Activated T-cell treated with anti-CD3 and anti-CD28 coated beads, Interleukin-2, amount 50 U/mL, for 4 hours (primary cell): ENCODE measurements at places on chromosomes 7 and 10. TPM values are rescaled to one million over a fixed set of nuclear protein-coding genes. Genes with fewer than 3 reads are reported as not detected.

The FLNC gene
- total RNA-seq, result 0.16 TPM

The MMP21 gene
- not detected for total RNA-seq

The MRC1 gene
- total RNA-seq, result 0.16 TPM

The ELMO1 gene
- 137 TPM for total RNA-seq

The PCLO gene
- not detected for total RNA-seq

The ACTR3C gene
- total RNA-seq, result 5.5 TPM

The IFIT1 gene
- 0.28 TPM for total RNA-seq

GRCh38 chr7:112097524-112097923 is 108.7 kb downstream of the DOCK4 start:
- no peak for DNase-seq

DNA sequence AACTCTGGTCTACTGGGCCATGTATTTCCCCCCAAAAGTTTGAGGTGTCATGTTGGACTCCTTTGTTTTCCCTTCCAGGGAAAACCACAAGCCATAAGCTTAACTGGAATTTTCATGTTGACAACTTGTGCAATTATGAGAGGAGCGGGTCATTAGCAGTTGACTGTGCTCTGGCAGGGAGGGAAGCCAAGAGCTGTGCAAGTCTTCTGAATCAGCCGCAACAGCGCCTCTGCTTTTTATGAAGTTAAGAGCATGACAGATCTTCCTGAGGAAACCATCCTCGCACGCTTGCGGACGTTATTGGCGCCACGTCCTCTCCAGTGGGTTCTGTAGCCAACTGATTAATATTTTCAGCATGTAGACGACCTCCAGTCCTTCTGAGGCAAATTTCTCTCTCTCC is 148.7 kb upstream of the MKI67 start:
- DNase-seq, result no peak

DNA sequence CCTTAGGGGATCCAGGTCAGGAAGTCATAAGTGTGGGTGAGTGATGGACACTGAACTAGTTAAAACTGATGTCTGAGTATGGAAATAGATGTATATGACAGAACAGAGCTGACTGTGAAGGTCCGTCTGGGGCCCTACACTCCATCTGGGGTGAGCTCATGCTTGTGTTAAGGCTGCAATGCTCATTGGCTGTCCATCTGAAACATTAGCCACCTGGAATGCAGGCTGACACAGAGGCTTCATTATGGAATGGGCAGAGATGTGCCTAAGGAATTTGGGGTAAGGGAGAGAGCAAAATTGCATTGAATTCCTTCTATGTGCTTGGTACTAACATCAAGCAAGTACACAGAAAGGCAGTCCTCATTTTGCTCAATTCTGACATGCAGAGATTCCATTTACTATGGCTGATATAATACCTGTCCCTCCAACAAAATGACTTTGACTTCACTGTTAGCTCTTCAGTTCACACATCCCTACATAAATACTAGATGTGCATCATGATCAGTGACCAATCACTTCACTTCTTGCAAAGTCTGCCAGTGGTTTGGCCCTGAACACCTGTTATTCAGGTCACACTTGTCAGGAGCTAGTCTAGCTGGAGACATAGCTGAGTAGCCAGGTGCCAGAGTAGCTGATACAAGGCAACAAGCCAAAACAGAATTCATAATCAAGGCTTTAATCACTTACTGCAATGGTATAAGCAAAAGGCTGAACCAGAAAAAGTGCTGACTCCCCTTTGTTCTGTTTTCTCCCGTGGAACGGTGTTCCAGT is 128.9 kb upstream of the VWC2 start:
- no peak for DNase-seq

- no peak for DNase-seq
Observed at GRCh38 chr10:4467481-4467880, 358.5 kb upstream of the AKR1E2 start.

GRCh38 chr7:144629598-144629997 is 206.3 kb downstream of the TPK1 start:
- no peak for DNase-seq

DNA sequence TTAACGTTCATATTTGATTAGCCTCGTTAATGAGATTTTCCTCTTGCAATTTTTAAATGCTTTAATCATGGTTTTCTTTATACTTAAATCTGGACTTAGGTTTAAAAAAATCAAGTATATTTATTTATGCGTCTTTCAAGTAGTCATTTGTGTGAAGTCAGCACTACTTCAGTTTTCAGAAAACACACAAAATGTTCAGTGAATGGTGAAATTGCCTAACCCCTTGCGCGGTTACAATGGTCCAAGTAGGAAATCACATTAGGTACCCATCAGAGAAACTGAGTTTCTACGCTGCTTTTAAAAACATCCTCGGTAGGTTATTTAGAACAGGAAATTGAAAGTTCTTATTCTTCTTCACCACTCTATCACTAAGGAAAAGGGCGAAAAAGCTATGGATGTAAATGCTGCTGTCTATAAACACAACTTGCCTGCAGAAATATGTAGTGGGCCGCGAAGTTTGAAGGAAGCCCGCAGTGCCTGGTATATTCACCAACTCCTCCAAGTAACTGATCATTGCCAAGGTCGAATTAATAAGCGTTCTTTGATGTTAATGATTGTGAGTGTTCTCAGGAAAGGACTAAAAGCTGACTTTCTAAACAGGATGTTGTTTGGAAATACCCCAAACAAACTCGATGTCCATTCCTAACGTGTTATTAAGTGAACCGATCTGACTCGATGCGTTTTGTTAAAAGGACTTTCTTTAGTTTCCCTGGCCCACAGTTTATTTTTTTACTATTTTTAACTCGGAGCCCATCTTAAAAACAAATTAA is 1.0 kb downstream of the SYPL1 start:
- no peak for DNase-seq

- no peak for DNase-seq
Observed at GRCh38 chr7:2108501-2109250, 124.1 kb downstream of the MAD1L1 start.

DNA sequence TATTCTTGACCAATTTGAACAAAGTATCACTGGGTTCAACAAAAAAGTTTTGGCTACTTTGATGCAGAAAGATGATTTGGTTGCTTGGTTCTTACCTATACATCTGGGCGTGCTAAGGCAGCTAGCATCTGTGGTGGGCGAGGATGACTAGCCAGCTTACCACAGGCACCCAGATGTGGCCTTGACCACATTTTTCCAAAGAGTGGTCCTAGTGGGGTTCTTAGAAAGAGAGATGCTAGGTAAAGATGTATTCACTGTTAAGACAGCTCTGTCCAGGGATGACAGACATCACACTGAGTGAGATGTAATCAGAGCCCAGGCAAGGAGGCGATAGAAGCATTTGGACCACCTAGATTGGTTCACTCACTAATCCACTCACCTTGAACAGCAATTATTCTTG is 785 bp downstream of the DNTT start:
- DNase-seq, result no peak

GRCh38 chr7:45601094-45601493 is 26.9 kb downstream of the ADCY1 start:
- no peak for DNase-seq

DNA sequence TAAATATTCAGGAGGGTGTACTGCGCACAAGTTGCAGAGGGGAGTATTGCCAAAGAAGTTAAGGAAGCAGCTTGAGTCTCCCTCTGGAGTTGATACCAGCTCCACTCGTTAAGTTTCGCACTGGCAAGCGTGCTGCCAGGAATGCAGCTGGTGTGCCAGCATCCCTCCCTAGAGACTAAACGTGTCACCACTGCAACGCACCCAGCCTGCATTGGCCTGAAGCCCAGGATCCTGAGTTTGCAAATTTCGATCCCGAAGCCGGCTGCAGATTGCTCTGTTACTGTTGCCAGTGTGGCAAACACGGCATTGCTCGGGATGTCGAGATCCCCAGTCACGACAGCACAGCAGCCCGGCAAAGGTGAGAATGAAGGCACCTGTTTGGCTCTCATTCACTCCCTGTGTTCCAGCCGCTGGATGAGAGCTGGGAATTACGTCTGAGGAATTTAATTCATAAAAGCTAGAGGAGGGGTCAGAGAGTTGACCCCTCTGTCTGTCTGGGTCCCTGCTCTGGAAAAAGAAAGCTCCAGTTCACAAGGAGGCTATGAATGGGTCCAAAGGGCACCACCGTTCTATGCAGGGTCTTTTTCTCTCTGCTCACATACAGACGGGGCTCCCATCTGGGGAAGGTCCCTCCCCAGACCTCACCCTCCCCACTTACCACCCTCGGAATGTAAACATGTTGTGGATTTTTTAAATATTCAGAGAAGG is 61.0 kb downstream of the NRP1 start:
- no peak for DNase-seq

- no peak for DNase-seq
Observed at GRCh38 chr7:105149827-105150226, 135.8 kb downstream of the KMT2E start.

GRCh38 chr10:103047381-103047780 is 129.3 kb downstream of the CNNM2 start:
- no peak for DNase-seq

- no peak for DNase-seq
Observed at GRCh38 chr10:21458126-21458871, 67.2 kb downstream of the SKIDA1 start.

- DNase-seq, result no peak
Observed at GRCh38 chr10:89022734-89023133, 32.1 kb downstream of the FAS start.

GRCh38 chr7:134298902-134299683 is 17.6 kb downstream of the SLC35B4 start:
- DNase-seq, result no peak

DNA sequence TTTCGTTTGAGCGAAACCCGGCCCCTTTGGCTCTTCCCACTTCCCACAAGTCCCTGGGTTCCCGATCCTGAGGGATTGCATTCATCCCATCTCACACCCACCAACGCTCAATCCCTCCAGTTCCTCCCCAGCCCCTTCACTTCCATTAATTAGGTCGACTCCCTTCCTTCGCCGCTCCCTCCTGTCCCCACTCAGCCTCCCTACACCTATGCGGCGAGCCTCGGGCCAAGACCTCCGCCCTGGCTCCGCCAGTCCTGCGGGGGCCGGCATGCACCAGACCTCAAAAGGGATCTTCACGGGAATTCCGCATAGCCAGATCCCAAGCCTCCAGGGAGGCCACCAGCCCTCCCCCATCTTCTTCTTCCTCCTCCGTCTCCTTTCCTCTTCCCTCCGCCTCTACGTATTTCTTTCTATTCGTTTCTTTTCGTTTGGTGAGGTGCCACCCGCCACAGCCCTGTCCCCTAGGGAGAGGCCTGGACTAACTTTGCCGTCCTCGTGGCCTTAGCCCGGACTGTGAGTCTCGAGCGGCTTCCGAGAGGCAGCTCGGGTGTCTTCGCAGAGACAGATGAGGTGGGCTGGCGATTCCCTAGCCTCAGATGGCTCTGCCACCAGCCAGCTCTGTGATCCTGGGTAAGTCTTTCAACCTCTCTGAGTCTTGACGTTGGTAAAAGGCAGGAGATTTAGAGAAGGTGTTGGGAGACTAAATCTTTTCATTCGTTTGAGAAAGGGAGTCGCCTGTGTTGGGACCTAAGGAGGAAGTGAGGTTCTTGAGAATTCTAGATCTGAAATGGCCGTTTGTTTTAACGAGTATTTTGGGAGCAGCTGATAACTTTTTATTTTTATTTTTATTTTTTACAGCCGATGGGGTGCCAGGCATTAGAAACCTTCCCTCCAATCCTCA is 8.1 kb upstream of the LBX1 start:
- DNase-seq, result no peak

DNA sequence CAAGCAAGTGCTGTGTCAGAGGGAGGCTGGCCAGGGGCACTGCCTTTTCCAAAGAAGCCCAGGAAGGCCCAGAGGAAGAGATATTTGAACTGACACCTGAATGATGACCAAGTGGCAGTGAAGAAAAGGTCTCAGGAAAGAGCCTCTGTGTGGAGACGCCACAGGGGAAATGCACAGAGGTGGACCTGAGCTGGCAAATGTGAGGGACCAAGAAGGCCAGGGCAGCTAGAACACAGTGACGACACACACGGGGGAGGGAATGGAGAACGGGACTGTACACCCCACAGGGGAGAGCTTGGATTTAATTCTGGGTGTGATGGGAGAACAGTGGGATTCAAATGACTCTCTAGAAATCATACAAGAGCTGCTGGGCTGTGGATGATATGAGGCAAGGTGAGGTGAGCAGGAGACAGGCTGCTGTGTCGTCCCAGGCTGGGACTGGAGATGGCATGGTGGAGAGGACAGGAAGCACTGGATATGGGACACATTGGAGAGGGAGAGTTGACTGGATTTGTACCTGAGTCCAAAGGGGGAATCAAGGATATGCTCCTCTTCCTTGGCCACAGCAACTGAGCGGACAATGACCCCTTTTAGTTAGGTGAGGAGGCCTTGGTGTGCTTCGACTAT is 84.2 kb upstream of the DDC start:
- DNase-seq, result no peak

GRCh38 chr10:1214071-1214675 is 158.0 kb downstream of the WDR37 start:
- DNase-seq, result no peak

GRCh38 chr7:107920048-107920772 is 29.2 kb downstream of the DLD start:
- DNase-seq, result no peak

DNA sequence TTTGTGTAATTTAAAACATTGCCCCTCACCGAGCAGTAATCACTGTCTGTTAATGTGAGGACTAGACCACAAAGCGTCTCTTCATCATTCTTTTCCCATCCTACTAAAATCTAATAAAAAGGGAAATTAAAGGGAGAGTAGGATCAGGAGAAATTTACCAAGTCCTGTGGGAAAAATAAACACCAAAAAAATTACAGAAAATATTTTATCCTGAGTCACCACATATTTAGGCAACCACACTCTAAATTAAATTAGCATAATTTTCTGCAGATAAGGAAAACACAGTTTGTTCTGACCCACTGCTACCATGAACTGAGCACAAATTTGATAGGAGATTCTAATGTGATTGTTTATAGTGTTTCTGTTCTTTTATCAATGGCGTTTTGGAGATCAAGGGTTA is 49.3 kb downstream of the CCDC6 start:
- DNase-seq, result no peak

DNA sequence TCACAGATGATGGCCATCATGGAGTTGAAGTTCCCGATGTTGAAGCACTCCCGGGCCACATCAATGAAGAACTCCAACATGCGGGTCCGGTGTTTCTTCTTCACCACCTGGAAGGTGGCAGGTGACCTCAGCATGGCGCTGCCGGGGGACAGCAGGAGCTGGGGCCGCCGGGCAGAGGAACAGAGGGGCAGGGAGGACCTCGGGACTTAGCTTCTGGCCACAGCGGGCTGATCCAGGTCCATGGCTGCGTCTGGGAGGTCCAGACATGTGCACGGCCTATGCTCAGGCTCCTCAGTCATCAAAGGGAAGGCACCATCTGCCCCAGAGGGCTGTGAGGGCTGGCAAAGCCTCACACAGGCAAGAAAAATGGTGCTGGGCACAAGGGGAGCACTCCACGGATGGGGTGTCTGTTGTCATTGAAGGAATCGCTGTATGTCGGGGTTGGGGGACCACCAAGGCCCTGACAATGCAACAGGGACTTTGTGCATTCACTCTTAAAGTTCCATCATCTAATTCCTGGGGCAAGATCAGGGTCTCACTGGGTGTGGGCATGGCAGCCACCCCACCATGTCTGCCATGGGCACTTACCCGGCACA is 60.9 kb downstream of the CSGALNACT2 start:
- no peak for DNase-seq

GRCh38 chr7:129073738-129074137 is 18.8 kb upstream of the TNPO3 start:
- DNase-seq, result no peak

- no peak for DNase-seq
Observed at GRCh38 chr7:39468261-39468660, 97.9 kb upstream of the YAE1 start.
